ENCODE measurements at places on chromosomes 16 and 17. TPM values are rescaled to one million over a fixed set of nuclear protein-coding genes. Genes with fewer than 3 reads are reported as not detected.

DNA sequence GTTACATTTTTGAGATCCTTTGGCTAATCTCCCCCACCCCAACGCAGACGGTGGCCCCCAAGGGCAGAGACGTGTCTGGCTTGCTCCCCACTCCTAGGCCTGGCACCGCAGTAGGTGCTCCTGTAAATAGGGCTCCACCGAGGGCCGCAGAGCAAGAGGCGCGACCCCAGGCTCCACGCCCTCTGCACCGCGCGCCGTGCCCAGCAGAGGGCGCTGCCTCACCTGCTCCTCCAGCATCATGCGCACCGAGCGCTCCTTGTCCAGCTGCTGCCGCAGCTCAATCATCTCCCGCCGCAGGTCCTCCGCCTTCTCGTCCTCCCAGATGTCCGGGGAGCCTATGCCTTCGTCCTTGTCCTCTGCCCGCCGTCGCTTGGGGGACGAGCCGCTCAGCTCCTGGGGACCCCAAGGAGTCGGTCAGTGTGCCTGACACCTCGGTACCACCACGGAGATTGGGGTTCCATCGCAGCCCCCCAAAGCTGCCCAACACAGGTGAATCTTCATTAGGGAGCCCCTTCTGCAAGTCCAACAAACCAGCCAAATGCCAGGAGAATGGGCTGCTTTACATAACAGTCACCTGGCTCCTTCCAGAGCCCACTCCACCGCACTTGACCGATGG is 11.2 kb downstream of the TFAP4 start:
- DNase-seq = peak; percentile 23

- no peak for DNase-seq
Measured at GRCh38 chr17:81551458-81552243, 502 bp downstream of the FAAP100 start.

DNA sequence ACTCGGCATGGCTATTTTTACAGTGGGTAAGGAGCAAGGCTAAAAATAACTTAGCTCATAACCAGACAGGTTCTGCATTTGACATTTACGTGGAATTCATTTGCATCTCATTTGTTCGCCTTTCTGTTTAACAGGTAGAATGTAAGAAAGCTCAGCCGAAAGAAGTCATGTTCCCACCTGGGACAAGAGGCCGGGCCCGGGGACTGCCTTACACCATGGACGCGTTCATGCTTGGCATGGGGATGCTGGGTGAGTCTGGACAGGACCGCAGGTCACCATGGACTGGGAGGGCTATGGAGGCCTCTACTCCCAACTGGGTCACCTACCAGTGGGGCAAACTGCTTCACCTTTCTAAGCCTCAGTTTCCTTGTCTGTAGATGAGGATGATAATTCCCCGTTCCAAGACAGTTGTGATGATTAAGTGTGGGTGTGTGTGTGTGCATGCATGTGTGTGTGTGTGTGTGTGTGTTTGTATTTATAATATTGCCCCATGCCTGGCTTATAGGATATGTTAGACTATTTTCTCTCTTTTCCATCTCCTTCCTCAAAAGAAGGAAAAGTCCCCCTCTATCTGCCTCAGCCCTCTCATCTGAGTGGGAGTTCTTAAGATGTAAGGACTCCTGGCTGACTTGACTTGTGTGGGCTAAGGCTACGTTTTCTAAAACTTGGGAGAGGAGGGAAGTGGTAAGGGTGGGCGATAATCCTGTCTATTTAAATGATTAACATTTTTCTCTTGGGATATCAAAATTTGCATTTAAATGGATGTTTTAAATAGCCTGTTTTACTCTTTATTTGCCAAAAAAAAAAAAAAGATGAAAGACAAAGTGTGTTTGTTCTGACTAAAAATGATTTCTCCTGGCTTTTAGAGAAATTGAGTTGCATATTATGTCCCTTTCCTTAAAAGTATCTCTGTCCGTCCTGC is 129.0 kb downstream of the CCDC182 start:
- DNase-seq = no peak

DNA sequence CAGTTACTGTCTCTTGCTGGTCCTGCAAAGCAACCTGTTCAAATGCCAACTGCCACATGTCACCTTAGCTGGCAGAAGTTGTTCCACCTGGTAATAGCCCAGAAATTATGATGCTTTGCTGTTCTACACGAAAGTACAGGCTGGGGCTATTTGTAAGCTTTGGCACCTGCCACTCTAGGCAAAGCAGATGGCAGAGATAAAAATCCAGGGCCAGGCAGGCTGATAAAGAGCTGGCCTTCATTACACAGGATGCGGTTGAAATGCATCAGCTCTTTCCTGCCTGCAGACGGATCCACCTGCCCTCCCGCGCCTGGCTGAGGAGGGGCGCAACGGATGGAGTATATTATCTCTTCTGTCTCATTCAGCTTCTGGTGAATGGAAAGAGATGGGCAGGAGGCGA is 29.3 kb upstream of the KDM8 start:
- no peak for DNase-seq

- DNase-seq = no peak
Measured at GRCh38 chr16:71956486-71956885, 43.7 kb downstream of the PKD1L3 start.

DNA sequence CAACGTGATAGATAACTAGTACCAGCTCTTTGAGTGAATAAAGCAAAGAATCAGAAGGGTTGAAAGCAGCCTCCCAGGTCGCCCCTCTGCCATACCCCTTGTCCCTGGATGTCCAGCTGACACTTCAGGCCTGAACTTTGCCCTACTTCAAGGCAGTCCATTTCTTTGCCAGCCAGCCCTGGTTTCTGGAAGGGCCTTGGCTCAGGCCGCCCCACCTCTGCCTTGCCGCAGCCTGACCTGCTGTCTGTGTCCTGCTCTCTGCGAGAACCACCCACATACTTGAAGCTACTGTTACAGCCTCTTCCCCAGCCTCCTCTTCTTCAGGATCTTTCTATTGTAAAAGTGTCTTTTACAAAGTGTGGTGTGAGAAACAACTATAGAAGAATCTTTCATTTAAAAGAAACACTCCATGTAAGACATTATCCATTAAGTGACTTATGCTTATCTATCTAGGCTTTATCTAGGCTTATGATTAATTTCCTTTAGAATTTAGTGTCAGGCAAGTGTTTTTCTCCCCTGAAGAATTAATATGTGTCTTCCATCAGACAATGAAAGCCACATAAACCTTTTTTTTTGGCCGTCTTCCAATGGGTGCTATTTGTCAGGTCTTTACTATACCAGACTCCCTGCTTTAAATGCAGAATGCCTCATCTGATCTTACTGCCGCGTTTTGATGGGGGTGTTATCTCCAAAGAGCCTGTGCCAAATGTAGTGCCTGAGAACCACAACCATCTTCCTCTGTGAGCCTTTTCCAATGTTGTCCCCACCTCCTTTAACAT is 133.9 kb downstream of the SOCS1 start:
- no peak for DNase-seq

- no peak for DNase-seq
Measured at GRCh38 chr16:85306793-85307551, 194.7 kb upstream of the CIBAR2 start.

The TBX2 gene
- 12.0 TPM for polyA plus RNA-seq

The MCRIP2 gene
- polyA plus RNA-seq = 43.3 TPM

DNA sequence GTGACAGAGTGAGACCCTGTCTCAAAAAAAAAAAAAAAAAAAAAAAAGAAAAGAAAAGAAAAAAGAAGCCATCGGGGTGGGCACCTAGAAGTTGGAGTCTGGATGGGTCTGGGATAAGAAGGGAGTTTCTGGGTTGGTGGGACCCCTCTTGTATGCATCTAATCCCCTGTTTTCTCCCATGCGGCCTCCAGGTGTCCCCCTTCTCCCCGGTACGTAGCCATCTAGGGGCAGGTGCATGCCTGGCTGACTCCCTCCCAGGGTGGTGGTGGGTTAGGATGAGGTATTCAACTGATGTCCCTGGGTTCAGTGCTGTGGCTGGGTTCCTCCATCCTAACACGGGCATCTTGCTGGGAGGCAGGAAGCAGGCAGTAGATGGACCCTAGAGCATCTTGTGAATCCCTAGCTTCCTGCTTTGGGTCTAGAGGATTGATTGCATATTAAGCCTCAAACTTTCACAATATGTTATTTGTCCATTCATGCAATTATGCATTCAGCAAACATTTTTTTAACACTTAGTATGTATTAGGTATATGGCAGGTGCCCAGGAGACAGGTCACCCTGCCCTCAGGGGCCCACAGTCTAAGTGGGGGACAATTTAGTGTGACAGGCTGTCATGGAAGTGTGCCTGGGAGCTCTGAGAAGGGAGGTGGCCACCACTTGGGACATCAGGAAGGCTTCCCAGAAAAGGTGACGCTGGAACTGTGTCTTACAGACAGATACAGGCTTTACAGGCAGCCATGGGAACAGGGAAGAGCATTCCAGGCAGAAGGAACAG is 13.1 kb downstream of the FMNL1 start:
- no peak for DNase-seq

The LDHD gene
- 2.2 TPM for polyA plus RNA-seq

The P2RX5 gene
- polyA plus RNA-seq = 2.2 TPM

GRCh38 chr16:62240722-62241121 is 204.5 kb upstream of the CDH8 start:
- DNase-seq = no peak

DNA sequence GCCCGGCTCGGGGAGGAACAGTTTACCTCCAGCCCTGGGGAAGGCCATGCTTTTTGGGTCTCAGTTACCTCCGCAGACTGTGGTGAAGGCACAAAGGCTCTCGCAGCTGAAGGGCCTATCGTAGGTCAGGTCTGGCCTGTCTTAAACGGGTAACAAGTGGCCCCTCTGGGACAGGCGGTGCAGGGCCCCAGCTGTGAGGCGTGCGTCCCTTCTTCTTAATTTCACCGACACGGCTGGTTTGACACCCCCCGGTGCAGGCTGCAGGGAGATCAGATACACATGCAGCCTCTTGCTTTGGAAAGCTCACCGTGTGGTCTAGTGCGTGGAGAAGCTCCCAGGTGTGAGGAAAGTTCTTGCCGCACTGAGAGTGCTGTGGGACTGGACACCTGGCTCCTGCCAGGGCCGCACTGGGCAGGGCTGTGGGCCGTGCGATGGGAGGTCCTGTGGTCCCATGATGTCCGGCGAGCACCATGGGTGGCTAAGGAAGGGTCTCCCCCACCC is 162.4 kb downstream of the BANP start:
- no peak for DNase-seq

The MLKL gene
- 9.6 TPM for polyA plus RNA-seq

- no peak for DNase-seq
Measured at GRCh38 chr17:61537264-61537771, 53.7 kb downstream of the NACA2 start.

The GPR142 gene
- polyA plus RNA-seq = 0.97 TPM

DNA sequence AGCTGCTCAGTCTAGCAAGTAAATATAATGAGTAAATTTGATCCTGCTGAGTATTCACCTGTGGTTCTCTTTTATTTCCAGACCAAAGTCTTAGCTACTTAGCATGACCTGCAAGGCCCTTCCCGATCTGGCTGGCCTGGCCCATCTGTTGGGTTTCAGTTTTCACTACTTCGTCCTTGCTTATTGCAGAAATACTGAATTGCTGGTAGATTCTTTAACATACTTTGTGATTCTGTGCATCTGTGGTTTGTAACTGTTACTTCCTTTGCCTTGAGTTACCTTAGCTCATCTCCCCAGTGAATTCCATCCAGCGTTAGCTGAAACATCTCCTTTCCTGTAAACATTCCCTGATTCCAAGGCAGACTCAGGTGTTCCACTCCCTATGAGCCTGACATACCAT is 131.1 kb downstream of the PHKB start:
- DNase-seq = no peak

The PLA2G10 gene
- 1.2 TPM for polyA plus RNA-seq
